ENCODE measurements at places on chromosomes 5 and 9.

DNA sequence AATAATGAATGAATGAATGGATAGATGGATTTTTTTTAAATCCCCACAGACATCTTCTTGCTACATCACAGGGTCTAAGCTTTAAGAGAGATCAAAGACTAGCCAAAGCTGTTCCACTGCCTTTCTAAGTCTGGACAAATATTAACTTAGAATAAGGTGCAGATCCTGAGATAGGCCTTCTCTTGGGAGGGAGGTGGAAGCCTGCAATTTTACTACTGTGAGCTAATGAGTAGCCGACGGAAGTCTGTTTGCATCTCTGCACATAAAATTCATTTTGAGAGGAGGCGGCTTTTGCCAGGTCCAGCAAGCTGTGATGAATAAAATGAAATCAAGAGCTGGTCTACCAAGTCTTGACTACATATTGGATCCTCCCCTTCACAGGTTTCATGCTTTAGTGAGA lies 484.9 kb downstream of the TMEM38B start:
- no peak for DNase-seq

DNA sequence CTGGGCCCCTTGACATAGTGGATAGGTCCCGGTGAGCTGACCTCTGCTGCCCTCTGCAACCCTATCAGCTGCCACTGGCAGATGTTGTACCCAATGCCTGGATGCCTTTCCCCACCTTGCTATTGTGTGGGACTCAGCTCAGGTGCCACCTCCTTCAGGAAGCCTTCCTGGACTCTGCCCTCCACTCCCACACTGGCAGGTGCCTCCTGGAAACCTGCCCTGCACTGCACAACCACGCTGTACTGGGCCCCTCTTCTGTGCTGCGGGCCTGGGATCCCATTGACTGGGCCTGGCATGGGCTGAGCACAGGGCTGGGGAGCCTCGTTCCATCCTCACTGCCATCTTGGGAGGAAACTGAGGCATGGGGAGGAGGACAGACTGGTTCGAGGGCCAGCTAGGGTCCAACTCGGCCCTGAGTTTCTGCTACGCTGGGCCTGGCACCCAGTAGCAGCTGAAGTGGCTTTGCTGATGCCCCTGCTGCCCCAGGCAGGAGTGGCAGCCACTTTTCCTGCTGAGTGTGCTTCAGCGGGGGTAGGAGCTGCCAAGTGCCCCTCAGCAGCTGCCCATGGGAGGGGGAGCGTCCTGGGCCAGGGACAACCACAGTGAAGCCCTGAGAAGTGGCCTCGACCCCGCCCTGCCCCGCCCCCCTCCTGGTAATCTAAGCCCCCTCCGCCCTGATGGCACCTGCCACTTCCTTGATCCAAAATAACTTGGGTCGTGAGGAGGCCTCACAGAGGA lies 1.3 kb downstream of the AK1 start:
- DNase-seq, result no peak

- DNase-seq, result no peak
Measured at GRCh38 chr5:112812549-112812948, 48.5 kb upstream of the SRP19 start.

DNA sequence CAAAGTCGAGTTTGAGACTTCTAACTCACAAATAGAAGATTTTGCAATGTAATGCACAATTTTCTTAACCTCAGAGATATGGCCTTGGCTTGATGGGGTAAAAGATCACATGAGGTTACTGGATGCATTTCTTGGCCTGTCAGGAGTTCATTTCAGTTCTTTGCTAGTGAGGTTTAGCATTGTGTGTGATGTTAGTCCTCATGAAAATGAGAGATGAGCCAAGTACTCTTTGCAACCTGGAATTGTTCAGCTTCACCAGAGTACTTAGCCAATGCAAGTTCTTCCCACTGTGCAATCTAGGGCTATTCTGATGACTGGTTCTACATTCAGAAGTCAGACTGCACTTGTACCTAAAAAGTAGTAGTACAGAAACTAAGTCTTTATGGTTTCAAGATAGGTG lies 24.9 kb downstream of the GNAQ start:
- DNase-seq, result no peak

- DNase-seq, result no peak
Measured at GRCh38 chr5:80165452-80165851, 90.4 kb downstream of the SERINC5 start.

Measured in GM18507 (cell line).